ENCODE measurements at places on chromosomes 3 and 15.

DNA sequence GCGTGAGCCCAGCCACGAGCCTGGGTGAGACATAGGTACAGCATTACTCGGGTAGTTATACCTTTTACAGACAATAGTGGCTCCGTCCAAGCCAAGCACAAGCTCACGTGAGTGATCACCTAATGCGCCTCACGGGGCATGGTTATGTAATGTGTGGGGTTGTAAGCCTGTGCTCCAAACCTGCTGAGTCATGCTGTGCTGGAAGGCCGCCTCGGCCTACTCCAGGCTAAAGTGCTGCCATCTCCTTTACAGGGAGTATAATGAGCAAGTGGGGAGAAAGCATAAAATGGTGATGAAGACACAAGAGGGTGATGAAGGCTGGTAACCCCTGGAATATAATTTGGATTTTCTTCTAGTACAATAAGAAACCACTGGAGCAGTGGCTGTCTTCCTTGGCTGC lies 175.8 kb upstream of the STT3B start:
- DNase-seq = no peak

DNA sequence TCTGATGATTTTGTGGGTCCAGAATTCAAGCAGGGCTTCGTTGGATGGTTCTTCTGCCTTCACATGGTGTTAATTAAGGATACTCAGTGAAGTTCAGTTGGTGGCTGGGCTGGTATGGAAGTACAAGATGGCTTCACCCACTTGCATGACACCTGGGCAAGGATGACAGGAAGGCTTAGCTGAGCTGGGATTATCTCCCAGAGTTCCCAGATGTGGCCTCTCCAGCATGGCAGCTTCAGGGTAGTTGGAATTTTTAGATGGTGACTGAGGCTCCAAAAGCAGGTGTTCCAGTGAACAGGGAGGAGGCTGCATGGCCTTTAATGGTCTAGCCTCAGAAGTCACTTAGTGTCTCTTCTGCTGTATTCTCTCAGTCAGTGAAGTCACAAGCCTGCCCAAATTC lies 135.5 kb downstream of the THRB start:
- DNase-seq = no peak

DNA sequence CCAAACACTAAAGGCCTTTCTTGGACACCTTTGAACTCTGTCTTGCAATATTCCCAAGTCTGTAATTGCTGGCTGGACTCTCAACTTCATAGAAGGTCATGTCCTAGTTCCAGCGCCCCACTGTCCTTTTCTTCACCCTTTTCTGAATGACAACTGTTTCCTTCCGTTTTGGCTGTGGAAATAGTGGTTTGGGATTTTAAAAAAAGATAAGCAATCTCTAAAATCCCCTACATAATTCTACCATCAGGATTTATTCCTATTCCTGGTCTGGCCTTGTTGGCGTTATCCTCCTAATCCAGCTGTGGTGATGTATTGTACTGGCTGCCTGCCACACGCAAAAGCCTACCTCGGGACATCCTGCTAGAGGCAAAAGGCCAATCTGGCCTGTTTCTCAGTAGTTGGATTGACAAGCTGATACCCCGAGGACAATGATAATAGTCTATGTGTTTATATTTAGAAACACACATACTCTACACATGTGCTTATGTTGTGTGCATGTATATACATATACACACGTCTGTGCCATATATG lies 440.3 kb upstream of the DPH6 start:
- no peak for DNase-seq

- no peak for DNase-seq
These were observed 344.8 kb upstream of the GRM7 start for GRCh38 chr3:6516143-6516542.

DNA sequence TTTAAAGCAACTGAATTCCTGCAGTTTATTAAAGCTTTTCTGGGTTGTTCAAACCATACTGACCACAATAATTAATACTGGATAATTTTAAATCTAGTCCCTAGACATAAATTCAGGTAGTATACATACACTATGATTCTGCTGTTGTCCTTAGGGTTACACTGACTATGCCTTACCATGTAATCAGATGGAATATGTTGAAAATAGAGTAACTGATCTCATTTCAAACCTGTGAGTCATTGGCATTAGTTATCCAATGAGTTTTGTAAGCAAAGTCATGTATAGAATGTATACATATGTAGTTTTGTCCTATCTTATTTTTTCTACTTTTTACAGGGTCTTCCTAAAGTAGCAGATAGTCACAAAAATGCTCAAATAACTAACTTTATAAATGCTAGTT lies 517.1 kb upstream of the CCDC54 start:
- DNase-seq = no peak

DNA sequence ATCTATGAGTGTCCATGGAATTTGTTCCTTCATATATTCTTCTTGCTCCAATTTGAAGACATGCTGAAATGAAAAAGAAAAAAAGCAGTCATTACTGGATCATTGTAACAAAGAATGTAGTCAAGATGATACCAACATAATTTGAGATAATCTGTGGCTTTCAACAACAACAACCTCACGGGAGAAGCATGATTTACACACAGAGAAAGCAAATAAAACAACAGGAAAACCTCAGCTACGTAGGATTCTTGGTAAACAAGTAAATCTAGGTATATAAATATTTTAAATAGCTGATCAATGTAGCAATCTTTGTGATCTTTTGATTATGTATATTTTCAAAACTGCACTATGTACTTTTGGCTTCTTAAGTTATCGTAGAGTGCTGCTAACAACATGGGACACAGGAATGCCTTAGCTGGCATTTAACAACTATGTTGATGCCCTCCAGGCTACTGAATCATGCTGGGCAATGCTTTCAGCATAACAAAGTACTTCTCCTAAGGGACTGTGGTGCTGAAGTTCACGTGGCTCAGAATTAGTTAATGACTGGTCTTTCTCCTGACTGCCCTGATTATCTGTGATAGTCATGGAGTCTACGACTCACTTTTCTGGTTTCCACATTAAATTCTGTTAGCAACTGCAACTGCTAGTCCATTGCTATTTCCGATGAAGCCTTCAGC lies 96.5 kb upstream of the MYO5C start:
- DNase-seq = no peak

- DNase-seq = no peak
These were observed 957.1 kb downstream of the FHIT start for GRCh38 chr3:60294181-60294580.

DNA sequence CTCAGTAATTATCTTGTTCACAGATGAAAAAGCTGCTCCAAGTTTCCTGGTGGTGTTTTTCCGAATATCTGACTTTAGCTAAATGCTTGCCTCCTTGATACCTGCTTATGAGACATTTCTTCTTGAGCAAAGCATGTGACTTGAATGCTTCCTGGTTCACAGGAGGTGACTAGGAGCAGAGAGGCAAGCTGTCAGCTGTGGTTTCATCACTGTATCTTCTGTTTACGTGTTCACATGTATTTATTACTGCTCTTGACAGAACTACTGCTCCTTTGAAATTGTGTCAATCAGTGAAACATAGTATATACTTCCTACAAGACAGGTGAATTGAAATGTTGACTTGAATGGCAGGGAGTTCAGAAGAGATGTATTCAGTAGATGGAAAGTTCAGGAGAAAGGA lies 8.9 kb upstream of the SPPL2A start:
- no peak for DNase-seq

DNA sequence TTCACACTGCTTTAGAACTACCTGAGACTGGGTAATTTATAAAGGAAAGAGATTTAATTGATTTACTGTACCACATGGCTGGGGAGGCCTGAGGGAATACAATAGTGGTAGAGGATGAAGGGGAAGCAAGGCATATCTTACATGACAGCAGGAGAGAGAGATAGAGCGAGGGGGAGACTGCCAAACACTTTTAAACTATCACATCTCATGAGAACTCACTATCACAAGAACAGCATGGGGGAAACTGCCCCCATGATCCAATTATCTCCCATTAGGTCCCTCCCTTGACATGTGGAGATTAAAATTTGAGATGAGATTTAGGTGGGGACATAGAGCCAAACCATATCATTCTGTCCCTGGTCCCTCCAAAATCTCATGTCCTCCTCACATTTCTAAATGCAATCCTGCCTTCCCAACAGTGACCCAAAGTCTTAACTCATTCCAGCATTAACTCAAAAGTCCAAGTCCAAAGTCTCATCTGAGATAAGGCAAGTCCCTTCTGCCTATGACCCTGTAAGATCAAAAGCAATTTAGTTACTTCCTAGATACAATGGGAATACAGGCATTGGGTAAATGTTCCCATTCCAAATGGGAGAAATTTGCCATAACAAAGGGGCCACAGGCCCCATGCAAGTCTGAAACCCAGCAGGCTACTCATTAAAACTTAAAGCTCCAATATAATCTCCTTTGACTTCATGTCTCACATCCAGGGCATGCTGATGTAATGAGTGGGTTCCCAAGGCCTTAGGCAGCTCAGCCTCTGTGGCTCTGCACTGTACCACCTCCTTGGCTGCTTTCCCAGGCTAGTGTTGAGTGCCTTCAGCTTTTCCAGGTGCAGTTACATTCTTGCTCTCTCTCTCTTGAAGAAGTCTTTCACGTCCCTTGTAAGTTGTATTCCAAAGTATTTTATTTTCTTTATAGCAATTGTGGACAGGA lies 481.7 kb upstream of the TGFBR2 start:
- DNase-seq = no peak

DNA sequence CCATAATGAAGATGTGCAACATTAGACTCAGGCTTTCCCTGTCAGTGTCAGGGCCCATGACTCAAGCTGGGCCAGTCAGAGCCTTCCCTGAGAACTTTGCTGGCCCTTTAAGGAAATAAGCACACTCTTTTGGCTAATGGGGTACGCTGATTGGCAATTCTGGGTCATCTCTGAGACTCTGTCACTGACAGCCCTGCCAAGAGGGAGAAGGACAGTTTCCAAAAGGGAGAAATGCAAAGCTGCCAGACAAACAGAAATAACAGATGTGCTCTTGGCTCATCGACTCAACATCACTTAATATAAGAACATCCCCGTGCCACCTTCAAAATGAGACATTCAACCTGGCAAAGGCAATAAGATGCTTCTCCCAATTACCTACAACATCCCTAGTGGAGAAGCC lies 491.9 kb upstream of the PROK2 start:
- DNase-seq = no peak

DNA sequence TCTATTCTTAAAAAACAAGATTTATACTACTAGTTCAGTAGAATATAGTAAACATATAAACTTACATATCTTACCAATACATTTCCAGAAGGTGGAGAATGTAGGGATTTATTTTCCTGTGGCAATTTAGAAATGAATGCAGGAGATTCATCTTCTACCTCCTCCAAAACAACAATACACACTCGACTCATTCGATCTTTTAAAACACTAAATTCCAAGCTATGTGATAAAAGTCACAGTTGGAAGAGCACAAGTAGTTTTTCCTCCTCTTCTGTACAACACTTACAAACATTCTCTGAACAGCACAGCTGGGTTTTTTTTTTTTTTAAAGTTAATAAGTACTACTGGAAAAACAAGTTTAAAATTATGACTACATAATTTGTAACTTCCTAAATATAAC lies 1.4 kb downstream of the ANKRD28 start:
- no peak for DNase-seq

DNA sequence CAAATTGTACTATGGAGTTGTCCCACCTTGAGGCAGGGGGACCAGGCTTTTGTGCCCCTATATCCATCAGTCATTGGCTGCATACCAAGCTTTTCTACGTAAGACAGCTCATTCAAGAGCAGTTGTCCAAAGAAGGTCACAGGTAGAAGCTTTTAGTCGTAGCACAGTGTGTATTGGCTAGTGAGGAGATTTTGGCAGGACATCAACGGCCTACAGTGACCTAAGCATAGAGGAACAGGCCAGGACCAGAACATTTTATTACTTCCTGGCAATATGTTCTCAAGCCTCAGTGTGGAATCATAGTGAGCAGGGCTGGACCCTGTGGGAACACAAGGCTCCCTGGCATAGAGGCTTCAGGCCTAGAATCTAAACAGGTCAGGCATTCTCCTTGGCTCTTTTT lies 105.4 kb upstream of the ANKRD28 start:
- no peak for DNase-seq

DNA sequence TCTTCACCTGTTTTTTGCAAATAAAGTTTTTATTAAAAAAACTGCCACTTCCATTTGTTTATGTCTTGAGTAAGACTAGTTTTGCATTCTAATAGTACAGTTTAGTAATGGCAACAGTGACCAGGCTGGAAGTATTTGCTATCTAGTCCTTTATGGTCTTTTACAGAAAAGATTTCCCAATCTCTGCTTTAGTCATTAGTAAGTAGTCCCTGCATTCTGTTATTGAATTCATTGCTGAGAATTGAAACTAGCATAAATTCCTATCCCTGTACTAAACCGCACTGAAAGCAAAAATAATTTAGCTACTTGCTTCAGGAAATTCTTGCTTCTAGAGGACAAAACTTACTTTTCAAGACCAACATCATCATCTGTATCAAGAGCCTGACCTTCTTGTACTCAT lies 46.2 kb downstream of the CNTN6 start:
- no peak for DNase-seq
